ENCODE measurements at places on chromosomes 2 and 18. TPM values are rescaled to one million over a fixed set of nuclear protein-coding genes. Genes with fewer than 3 reads are reported as not detected.

Gene RIT2
- total RNA-seq = not detected

- DNase-seq = no peak
Observed at GRCh38 chr2:214104219-214104618, 306.6 kb upstream of the VWC2L start.

GRCh38 chr2:111120253-111121027 lies at the start of gene BCL2L11:
BCL2L11 (plus strand) TSS chr2:111120914; CDS start chr2:111123746, 2,832 bp downstream.
- DNase-seq = peak; percentile 96

Gene C2orf66
- not detected for total RNA-seq
